SK-N-SH treated with all-trans-retinoic acid at 6 μM for 48 hours (cell line): ENCODE measurements at places on chromosomes 7 and 10.

DNA sequence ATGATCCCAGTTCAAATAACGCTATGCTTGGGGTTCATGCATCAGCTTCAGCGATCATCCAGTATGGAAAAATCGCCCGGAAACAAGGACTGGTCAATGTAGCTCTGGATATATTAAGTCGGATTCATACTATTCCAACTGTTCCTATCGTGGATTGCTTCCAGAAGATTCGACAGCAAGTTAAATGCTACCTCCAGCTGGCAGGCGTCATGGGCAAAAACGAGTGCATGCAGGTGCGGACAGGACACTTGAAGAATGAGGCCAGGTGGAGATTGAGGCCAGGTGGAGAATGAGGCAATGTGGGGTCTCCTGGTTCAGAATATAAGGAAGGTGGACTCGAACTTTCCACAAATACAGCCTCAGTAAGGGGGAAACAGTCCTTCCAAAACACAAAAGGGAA lies 105.8 kb downstream of the TRRAP start:
- ATAC-seq = no peak

GRCh38 chr10:60479305-60480020 lies 89.8 kb upstream of the ANK3 start:
- ATAC-seq = peak; percentile 29

- peak; percentile 29 for ATAC-seq
These were observed 90.3 kb downstream of the MICALL2 start for GRCh38 chr7:1368682-1369571.

- ATAC-seq = no peak
These were observed 6.9 kb upstream of the WIPI2 start for GRCh38 chr7:5183155-5183554.

- ATAC-seq = peak; percentile 57; the same call in 2 of the 3 replicates
These were observed 28.7 kb downstream of the VTI1A start for GRCh38 chr10:112475575-112476218.

DNA sequence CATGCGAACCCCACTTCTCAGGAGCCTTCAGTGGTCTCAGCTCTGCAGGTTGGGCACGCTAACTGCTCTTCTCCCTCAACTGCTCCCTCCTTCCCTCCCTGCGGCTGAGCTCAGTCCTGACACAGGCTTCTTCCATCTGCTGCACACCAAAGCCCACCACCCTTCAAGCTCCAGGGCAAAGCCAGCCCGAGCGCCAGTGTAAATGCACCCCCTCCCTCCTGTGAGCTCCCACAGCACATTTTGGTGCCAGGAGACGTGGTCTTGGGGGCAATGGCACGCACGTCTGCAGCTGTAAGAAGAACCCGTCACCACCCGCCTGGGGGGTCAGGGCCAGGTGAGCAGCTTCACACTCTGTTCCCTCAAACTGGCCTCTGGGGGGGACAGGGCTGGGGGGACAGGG lies 15.9 kb downstream of the VIPR2 start:
- ATAC-seq = no peak

GRCh38 chr7:69800495-69800894 lies 202.2 kb downstream of the AUTS2 start:
- peak; percentile 86 for ATAC-seq

GRCh38 chr10:86684331-86685097 lies 16.2 kb downstream of the LDB3 start:
- peak; percentile 67 for ATAC-seq

GRCh38 chr7:42263971-42264370 lies 27.0 kb upstream of the GLI3 start:
- no peak for ATAC-seq

DNA sequence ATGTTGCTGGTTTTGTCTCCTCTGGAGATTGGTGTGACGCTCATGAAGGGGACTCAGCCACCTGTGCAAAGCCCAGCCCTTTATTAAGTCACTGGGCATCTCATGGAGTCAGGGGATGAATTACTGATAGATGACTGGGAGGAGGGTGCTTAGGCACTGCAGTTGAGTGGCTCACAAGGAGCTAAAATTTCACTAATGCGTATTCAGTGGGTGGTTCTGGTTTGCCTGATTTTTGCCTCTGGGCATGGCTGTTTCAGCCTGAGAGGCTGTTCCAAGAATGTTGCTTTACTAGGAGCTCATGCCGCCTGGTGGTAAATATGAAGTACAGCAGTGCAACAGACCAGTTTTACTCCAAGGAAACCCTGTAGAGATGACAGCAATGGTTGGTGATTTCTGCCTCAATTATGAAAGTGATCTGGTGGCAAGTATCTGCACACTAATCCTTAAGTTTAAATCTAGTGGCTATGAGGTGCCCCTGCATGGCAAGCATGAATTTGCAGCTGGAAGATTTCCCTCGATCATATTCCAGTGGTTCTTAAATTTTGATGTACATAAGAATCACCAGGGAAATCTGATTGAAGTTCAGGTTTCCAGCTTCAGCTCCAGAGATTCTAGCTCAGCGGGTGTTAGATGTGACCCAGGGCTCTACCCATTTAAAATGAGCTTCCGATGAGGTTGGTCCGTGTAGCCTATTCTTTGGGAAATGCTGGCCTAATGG lies 19.9 kb downstream of the ACTA2 start:
- ATAC-seq = peak; percentile 78

GRCh38 chr10:132721725-132722124 lies 64.2 kb downstream of the NKX6-2 start:
- ATAC-seq = no peak
